GM23338 (cell line): ENCODE measurements at places on chromosomes 5 and 9. TPM values are rescaled to one million over a fixed set of nuclear protein-coding genes. Genes with fewer than 3 reads are reported as not detected.

GRCh38 chr5:103973669-103974068 lies 411.1 kb upstream of the NUDT12 start:
- H3K27ac ChIP-seq = no peak overlapping the region
- no peaks in the 10 kb centered on the region for H3K36me3 ChIP-seq
- DNase-seq = peak; percentile 31
- no peaks in the 10 kb centered on the region for H3K4me1 ChIP-seq

GRCh38 chr9:11928871-11929321 lies 764.3 kb upstream of the TYRP1 start:
- no peak overlapping the region for H3K27ac ChIP-seq
- no peak for DNase-seq
- H3K27me3 ChIP-seq = no peaks in the 10 kb centered on the region
- H3K4me1 ChIP-seq = no peaks in the 10 kb centered on the region

- no peaks in the 10 kb centered on the region; the same call in 1 of the 2 replicates for H3K4me1 ChIP-seq
- H3K36me3 ChIP-seq = no peaks in the 10 kb centered on the region
- no peak for DNase-seq
- H3K27ac ChIP-seq = no peak overlapping the region
Measured at GRCh38 chr9:106481013-106481609, 381.9 kb upstream of the ZNF462 start.

- H3K36me3 ChIP-seq = no peaks in the 10 kb centered on the region
- no peaks in the 10 kb centered on the region for H3K4me1 ChIP-seq
- no peaks in the 10 kb centered on the region for H3K27me3 ChIP-seq
- DNase-seq = no peak
- H3K4me3 ChIP-seq = no peak overlapping the region
Measured at GRCh38 chr5:105735704-105736103, 1935.0 kb downstream of the EFNA5 start.

FCN2 gene
- not detected in 2 replicates for total RNA-seq

OGN gene
- total RNA-seq = not detected in 2 replicates

PPIC gene
- total RNA-seq = 13.9 and 21.3 TPM in 2 replicates

IFNB1 gene
- total RNA-seq = not detected in 2 replicates

AJM1 gene
- 0.12 and 0.49 TPM in 2 replicates for total RNA-seq
